Stimulated activated CD8-positive, alpha-beta memory T cell treated with anti-CD3 and anti-CD28 coated beads, Interleukin-15, amount 100 ng/mL, for 24 hours (primary cell): ENCODE measurements at places on chromosomes 11 and 22.

DNA sequence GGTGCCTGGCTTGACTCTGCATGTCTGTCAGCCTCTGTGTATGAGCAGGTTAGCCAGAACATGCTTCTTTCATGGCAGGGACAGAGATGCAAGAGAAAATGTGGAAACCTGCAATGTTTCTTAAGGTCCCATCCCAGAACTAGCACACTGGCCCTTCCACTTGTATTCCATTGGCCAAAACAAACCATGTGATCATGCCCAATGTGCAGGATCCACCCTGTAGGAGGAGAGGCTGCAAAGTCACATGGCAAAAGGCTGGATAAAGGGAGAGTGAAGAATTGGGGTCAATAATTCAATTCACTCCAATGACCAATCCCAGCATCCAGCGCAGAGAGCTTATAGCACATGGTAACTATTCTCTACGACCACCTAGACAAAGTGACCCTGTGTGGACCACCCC, 405.5 kb downstream of the MIAT start:
- DNase-seq: no peak

DNA sequence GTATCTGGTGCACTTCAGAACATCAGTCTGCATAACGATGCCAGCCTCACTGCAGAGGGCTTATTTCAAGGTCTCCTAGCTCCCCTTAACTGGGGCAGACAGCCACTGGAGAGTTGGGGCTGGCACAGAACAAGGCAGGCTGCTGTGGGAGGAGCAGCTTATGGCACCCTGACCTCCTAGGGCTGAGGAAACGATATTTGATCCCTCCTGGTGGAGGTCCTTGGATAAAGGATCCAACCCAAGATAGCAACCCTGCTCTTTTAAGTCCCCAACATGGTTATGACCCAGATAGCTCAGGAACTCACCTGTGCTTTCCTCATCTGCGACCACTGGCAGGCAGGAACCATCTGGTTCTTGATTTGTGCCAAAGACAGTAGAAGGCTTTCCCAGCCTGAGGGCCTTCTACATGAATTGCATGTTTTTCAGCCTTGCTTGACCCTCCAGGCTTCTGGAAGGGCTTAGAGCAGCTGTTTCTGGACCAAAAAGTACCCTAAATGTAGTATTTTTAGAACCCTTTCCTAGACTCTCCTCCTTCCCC, 2.8 kb downstream of the TMEM109 start:
- no peak for DNase-seq

DNA sequence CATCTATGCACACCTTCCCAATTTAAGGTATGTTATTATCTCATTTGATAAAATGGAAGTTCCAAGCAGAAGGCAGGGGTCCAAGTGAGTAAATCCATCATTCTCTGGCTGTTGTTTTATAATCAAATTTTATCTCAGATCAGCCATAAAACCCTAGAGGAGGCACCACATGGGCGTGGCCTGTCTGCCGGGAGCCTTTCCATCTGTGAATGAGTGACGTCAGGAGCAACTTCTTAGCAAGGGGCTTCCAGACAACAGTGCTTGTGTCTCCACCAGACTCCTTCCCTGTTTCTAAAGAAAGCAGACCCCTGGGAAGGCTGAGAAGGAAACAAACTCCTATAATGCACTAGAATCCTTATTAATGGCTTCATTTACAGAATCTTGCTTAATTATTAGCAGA, 13.5 kb downstream of the SEZ6L start:
- DNase-seq: no peak

DNA sequence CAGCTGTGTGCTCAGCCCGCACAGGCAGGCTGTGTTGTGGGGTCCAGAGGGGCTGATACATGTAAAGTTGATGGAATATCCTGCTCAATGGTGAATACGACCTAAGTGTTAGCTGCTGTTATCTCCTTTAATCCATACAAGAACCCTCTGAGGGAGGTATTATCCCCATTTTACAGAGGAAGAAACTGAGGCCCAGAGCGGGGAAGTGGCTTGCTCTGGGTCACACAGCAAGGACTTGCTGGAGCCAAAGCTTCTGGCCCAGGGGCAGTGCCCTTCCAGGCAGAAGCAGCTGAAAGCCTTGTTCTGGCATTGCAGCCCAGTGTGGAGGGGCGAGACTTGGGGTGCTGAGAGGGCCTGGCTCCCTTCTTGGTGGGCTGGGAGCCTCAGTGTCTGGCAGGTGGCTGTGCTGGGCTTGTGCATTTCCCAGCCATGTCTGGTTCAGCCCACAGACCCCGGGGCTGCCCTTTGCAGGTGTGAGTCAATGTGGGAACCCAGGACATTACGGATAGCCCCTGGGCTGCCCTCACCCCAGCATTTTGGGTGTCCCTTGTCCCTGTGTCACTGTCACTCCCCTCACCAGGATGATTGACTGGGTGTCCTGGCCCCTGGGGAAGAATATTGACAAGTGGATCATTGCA, 10.4 kb downstream of the USP35 start:
- DNase-seq: no peak

DNA sequence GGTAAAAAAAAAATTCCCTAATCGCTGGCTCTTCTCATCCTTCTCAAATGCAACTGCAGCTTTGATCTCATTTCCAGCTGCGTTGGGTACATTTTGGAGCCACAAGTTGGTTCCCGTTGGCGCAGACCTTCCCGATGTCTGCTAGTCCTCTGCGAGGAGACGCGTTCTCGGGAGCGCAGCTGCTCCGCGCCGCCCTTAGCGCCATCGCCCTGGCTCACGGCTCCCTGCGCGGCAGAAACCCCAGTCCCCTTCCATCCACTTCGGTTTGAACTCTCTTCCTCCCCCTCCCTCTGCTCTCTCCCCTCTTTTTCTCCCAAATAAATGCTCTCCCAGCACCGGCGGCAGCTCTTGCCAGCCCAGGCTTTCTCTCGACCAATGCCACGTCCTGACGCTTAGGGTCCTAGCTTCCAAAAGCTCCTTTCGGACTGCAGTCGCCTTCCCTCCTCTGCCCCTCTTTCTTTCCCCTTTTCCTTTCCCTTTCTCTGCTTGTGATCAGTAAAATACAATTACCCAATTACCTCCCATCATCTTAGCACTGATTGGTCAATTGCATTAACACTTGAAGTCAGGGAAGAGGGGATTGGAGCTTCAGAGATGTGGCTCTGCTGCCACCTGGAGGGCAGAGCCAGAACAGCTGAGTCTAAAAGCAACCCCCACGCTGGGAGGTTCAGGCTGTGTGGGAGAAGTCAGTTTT, 1165.7 kb downstream of the LRRC4C start:
- DNase-seq: no peak

DNA sequence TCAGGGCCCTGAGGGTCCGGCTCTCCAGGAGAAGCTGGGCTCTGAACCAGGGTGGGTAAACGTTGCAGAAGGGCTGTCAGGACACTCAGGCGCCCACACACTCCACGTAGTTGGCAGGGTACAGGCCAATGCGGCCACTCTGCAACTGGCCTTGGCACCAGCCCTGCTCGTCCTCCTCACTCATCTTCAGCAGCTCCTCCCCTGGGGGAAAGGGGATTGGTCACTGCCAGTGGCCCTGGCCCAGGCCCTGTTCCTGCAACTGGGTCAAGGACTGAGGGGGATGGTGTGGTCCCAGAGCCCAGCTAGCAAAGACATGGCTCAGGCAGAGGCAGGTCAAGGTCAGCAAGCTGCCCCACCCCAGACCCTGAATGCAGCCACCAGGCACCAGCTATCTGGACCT, 1.2 kb upstream of the ARFGAP2 start:
- no peak for DNase-seq

GRCh38 chr22:35116269-35116668, 50.3 kb downstream of the ISX start:
- DNase-seq: no peak

DNA sequence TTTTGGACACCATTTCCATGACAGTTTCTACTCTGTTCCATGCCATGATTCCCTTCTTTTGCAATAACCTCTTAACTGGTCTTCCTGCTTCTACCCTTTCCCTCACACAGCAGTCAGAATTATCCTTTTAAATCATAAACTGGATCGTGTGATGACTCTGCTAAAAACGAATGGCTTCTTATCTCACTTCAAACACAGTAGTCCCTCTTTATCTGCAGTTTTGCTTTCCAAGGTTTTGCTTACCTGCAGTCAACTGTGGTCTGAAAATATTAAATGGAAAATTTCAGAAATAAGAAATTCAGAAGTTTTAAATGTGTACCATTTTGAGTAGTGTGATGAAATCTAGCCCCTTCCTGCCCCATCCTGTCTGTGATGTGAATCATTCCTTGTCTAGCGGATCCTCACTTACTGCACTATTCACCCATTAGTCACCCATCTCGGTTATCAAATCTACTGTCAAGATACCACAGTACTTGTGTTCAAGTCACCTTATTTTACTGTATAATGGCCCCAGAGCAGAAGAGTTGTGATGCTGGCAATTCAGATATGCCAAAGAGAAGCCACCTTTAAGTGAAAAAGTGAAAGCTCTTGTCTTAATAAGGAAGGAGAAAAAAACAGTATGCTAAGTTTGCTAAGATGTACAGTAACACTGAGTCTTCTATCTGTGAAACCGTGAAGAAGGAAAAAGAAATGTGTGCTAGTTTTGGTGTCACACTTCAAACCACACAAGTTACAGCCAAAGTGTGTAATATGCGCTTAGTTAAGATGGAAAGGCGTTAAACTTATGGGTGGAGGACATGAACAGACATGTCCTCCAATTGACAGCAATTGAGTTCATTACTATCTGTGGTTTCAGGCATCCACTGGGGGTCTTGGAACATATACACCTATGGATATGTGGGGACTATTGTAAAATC, 283.0 kb downstream of the DDX10 start:
- no peak for DNase-seq

DNA sequence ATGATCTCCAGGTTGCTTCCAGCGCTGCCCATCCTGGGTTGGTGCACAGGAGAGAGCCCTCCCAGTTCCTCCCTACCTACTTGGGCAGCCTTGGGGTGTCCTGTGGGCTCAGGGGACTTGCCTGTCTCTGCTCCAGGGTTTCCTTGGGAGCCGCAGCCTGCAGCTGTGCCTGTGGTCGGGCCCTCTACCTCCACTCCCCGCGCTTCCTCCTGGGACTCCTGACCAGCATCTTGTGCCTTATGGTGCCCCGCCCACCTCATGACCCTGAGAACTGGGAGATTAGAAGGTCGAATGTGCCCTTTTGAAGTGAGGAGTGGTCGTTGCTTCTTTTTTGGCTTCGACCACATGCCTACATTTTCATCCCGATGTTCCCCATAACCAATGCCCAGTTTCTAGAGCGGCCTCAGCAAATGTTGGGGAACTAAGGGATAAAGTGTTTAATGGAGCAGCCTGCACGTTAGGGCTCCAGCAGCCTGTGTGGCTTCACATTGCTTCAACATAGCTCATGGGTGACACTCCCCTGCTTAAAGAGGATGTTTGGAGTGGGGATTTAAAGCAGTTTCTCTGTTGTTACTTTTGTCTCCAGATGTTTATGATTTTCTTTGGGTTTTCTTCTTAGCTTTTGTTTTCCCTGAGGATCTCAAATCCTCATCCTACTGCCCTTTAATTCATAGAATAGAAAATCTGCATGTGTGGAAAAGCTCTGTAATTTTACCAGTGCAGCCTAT, 248.8 kb downstream of the TBC1D22A start:
- DNase-seq: no peak

DNA sequence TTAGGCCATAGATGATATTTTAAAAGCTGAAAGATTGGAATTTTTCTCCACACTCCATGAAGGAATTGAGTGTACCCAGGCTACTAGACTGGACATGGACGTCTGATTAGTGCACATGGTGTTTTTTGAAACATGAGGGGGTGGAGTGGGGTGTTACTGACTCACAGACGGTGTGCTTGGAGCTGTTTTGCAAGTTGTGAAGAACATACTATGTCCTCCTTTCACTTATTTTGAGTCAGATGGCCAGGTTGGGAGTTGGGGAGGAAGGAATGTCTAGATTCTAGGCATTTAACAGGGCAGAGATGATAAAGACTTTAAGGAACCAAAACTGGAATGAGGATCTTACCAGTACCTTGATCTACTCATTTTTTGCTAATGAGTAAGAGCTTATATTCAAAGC, 158.1 kb upstream of the MTNR1B start:
- DNase-seq: no peak

- DNase-seq: no peak
Observed at GRCh38 chr11:85946221-85946620, 91.0 kb downstream of the CCDC83 start.

DNA sequence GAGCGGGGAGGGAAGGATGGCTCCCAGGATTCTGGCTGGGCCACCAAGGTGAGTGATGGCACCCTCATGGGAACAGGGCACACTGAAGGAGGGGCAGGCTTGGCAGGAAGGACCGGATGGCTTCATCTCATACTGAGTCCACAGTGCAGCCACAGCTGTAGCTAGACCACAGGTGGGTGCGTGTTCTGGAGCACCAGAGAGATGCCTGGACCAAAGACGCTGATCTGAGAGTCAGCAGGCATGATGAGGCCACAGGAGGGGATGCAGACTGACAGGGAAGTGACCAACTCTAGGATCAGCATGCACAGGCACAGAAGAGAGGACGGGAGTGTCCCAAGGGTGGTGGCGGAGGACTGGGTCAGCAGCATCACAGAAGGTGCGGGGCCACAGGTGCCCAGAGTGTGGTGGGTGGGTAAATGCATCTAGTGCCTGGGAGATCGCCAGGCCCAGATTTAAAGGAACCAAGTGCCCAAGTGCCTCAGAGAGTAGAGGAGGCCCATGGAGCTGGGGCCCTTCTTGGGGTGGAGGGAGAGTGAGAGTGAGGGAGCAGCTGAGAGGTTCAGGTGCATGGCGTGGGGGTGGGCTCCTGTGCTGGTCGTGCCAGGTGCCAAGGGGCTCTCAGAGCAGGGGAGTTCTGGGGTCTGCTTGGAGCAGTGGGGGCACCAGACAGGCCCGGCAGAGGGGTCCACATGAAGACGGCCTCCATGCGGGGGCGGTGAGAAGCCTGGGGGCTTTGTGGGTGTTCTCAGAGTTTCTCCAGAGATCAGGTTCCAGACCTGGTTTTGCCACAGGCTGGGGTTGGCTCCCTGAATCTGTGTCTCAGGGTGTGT, 113.7 kb downstream of the CEP164 start:
- DNase-seq: no peak

DNA sequence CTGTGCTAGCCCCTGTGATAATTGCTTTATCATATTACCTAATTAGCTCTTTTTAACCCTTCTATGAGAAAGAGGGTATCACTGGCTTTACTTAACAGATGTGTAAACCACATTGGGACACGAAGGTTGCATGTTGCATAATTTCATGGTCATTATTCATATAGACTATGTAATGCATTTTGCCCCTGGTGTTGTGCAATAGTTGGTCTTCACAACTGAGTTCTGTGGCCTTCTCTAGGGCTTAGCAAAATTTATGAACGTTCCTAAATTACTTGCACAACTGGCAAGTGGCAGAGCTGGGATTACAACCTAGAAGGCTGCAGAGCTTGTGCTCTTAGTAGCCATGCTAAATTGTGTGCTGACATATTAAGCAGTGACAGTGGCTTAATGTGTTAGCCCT, 34.6 kb upstream of the PDGFD start:
- DNase-seq: no peak

- DNase-seq: no peak
Observed at GRCh38 chr11:70716986-70717775, 318.9 kb downstream of the CTTN start.

DNA sequence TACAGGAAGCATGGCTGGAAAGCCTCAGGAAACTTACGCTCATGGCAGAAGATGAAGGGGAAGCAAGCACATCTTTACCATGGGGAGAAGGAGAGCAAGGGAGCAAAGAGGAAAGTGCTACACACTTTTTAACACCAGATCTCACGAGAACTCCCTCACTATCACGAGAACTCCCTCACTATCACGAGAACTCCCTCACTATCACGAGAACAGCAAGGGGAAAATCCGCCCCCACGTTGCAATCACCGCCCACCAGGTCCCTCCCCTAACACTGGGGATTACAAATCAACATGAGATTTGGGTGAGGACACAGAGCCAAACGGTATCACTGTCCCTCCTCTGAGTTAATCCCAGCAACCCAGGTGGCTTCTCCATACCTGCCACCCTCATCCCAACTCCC, 84.5 kb downstream of the MN1 start:
- DNase-seq: no peak

GRCh38 chr11:35272391-35272902, 133.5 kb downstream of the CD44 start:
- peak; percentile 2 for DNase-seq
